ENCODE measurements at places on chromosomes 16 and 17.

- no peak for DNase-seq
Observed at GRCh38 chr17:6748617-6749016, 7.2 kb upstream of the XAF1 start.

DNA sequence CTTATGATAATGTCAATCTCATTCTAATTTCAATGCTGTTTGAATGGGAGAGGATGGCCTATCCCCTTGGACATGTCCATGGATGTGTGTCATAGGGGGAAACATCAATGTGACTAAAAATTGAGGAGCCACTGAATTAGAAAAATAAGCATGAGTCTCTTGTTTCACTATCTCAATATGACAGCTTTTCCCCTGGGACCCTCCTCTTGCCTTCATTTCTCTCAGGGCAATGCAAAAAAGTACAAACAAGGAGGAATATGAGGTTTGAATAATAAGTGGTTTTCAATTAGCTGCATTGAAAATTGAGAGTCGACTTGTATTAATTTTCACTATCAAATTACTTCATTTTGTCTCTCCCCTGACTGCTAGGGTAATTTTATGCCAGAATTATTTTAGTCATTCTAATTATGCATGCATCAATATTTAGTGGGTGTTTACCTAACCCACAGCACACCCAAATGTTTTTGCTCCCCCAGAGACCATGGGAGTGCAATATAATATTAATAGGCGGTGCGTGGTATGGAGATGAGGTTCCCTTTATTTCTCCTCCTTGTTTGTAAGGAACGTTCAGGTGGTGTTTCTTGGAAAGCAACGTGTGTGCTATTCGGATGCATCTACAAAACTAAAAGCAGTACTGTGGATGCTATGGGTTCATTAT, 6.8 kb upstream of the SDR42E1 start:
- DNase-seq: no peak

DNA sequence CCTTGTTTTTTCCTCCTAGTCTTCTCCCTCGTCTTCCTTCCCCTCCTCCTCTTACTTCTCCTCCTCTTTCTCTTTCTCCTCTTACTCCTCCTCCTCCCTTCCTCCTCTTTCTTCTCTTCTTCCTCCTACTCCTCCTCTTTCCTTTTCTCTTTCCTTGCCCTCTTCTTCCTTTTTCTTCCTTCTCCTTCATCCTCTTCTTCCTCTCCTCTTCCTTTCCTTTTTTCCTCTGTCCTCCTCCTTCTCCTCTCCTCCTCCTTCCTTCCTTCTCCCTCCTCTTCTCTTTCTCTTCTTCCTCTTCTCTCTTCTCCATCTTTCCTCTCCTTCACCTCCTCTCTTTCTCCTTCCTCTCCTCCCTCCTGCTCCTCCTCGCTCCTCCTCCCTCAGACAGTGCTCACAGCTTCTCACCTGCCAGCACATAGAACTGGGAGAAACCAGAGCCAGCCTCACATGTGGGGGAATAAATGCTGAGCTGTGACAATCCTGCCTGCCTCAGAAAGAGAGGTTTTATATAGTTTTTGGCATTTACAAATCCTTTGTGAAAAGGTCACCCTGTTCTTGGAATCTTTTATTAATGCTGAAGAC, 84.3 kb upstream of the NLRP1 start:
- DNase-seq: no peak

DNA sequence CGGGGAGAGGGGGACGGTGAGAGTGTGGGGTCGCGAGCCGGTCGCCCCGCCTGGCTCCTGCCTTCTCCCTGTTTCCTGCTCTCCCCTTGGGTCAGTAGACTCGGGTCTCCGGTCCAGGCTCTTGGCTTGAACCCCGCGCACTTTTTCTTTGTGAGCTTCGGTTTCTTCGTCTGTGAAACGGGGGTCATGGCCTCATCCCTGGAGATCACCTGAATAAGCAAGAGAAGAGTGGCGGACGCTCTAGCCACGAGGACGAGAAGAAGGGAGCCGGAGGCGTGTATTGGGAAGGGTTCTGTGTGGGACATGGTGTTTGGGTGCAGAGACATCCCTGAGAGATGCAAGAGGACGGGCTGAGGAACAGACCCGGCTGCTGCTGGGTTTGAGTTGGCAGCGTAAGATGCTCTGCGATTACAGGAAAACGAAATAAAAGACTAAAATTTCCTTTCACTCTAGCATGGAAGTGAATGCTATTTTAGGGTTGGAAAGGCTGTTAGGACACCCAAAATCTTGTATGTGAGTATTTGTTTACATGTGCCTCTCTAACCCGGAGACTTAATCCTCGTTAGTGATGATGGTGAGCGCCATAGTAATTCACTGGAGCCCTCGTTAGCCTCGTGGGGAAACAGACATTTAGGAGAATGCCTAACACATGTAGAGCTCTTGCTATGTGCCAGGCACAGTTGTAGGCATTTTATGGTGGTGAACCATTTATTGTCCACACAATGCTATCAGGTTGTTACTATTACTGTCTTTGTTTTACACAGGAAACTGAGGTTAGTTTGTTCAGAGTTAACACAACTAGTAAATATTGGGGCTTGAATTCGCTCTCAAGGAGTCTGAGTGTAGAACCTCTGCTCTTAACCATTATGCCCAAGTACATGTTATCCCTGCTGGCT, 646 bp downstream of the KIF22 start:
- DNase-seq: peak; percentile 19

GRCh38 chr17:49195751-49196150, 14.6 kb downstream of the GNGT2 start:
- DNase-seq: no peak

DNA sequence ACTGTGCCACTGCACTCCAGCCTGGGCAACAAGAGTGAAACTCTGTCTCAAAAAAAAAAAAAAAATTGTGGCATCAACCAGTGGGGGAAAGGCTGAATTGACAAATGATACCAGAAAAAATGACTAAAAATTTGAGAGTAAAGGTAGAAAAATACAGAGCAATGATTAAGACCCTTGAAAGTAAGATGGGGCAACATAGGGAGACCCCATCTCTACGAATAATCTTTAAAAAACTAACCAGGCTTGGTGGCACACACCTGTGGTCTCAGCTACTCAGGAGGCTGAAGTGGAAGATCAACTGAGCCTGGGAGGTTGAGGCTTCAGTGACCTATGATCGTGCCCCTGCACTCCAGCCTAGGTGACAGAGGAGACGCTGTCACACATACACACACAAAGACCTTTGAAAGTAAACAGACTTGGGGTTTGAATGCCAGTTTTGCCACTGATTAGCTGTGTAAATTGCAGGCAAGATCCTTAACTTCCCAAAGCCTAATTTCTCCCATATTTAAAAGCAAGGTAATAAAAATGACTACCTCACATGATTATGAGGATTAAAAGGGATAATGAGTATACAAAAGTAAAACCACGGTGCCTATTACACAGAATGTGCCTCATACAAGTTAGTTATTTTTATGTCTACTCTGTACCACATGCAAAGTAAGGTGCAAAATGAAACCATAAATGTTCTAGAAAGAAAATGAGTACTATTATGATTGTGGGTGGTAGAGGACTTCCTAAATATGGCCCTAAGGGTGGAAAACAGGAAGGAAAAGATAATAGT, 21.7 kb upstream of the PAFAH1B1 start:
- DNase-seq: no peak

- no peak for DNase-seq
Observed at GRCh38 chr16:59611556-59611955, 877.4 kb upstream of the GOT2 start.

- DNase-seq: no peak
Observed at GRCh38 chr17:4632581-4632920, 8.9 kb downstream of the ALOX15 start.

DNA sequence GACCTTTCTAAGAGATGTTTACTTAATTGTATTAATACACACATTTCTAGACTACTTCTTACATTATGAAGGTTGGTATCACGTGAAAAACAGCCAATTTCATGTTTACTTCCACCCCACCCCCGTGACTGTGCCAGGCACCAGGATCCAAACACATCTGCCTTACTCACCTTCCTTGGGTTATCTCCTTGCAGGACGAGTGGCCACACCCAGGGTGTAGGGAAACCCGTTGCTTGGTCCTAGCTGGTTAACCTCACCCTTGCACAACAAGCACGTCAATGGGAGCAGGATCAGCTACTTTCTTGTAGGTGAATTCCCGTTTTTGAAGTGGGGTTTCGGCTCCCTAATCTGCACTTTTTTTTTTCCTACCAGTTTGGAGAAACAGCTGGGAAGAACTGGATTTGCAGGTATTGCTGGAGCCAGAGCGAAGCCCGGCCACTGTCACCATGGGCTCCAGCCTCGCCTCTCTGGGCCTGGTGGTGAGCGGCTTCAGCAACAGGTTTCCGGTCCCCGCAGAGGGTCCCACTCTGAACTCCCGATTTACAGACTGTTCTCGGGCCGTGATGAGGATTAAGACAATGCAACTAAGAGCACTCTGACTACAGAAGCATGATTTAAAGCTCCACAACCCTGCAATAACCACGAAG, 2.1 kb upstream of the UBB start:
- no peak for DNase-seq

DNA sequence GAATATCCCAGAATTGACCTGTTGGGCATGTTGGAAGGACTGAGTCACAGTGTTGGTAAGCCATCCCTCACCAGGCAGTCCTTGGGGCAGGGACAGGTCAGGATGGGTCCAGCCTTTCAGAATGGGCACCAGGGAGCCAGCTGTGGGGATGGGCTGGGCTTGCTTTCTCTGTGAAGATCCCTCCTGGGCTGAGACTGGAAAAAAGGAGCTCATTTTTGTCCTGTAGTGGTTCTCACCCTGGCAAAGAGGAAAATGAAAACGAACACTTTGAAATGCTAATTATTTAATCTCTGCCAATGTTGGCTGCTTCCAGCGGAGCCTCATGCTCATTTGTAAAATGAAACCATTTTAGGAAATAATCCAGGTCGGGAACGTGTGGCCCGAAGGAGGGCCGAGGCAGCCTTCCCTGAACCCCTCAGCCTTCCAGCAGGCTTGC, 237.5 kb upstream of the SALL1 start:
- no peak for DNase-seq

GRCh38 chr16:64440005-64440404, 681.9 kb downstream of the CDH11 start:
- DNase-seq: no peak

DNA sequence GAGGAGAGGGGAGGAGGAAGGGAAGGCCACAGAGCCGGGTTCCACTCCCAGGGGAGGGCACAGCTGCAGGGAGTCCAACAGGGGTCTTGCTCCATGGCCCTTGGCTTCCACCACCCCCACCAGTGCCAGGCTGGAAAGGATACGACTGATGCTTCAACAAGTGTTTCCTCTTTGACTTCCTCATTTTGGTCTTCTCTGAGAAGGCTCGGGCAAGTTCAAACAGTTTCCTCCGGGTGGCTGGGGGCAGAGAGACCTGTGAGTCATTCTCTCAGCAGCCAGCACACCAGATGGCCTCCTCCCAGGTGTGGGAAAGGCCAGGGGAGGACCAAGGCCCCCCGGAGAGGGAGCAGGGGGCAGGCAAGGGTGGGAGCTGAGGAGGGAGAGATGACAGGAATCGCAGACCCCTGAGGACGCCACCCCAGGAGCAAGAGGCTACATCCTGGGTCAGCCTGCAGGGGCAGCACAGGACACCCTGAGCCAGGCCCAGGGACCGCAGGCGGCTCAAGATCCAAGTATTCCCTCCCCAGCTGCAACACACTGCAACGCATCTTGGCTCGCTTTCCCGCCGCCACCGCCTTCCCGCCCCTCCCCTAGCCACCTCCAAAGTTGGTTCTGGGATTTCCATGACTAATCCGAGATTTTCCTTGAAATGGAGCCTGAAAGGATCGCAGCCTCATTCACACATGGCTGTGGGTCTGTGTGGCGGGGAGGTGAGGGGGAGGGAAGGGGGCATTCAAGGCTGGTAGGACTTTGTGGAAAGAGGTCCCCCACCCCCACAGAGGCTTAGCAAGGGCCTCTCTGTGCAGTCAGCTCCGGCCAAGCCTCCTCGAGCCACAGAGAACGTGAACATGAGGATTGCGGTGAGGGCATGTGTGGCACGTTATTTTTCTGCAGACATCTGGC, 18.4 kb upstream of the MRPS23 start:
- DNase-seq: peak; percentile 11

DNA sequence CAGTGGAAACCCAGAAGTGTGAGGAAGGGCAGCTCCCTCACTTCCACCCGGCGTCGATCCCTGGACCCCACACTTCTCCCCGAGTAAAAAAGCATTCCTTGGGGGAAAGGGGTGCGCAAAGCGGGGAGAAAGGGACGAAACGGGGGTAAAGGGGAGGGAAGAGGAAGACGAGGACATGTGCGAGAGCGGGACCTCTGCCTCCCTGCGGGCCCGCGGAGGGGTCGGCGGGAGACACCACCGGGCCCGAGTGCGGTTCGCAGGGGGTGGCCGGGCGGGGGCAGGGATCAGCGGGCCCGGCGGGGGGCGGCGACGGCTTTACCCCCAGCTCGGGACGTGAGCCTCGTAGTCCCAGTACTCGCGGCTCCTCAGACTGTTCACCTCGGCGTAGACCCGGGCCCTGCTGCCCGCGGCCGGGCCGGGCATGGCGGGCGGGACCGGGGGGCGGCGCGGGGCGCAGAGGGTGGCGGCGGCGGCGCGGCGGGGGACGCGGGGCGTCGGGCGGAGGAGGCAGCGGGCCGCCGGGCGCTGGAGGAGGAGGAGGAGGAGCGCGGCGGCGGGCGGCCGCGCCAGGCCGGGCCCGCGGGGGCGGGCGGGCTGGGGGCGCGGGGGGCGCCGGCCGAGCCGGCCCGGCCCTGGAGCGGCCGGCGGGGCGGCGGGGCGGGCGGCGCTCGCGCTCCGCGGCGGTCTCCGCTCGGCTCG, 443 bp downstream of the CSNK2A2 start:
- DNase-seq: no peak

GRCh38 chr16:10970065-10970464, 25.7 kb downstream of the CLEC16A start:
- DNase-seq: no peak

DNA sequence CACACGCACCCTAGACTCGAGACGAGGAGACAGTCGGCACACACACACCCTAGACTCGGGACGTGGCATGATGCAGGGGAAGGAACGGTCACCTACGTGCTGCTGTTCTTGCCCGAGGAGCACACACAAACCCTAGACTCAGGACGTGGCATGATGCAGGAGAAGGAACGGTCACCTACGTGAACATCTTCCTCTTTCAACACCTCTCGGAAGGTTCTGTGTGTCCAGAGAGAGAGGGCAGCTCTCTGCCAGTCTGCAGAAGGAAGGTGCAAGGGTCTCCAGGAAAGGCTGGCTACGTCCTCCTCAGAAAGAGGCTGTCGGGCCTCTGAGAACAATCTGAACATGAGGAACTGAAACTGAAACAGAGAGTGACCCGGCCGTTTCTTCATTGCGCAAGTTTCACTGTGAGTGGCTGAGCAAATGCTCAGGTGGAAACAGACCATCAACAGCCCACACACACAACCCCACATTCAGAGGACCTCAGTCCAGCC, 43.4 kb downstream of the ZNF276 start:
- peak; percentile 63 for DNase-seq

GRCh38 chr17:2777242-2777867, 18.9 kb upstream of the RAP1GAP2 start:
- no peak for DNase-seq

- no peak for DNase-seq
Observed at GRCh38 chr17:6147042-6147441, 76.9 kb downstream of the WSCD1 start.

- DNase-seq: no peak
Observed at GRCh38 chr16:88325976-88326375, 56.8 kb upstream of the ZNF469 start.

Data from CD4-positive, alpha-beta T cell treated with Interleukin-2 at 100 ng/mL for 4 hours (primary cell).